ENCODE measurements at places on chromosomes 7 and 10.
A peak's percentile ranks its signal among the peaks of the same experiment; 100 is the strongest.

DNA sequence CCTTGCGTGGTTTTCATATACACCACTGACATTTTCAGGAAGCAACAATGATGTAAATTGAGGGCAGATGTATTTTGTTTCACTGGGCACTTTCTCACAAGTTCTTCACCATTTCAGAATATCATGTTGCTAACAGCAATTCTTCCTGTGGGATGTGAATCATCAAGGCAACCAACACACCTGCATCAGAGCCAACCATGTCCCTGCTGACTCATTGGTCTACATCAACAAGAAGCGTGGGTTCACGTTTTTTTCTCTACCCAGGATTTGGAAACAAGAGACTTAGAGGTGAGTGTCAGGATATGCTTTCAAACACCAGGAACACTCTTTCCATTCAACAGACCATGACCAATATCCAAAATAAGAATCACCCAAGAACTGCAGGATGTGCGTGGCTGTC lies 203.9 kb downstream of the TEX36 start:
- no peaks in the 10 kb centered on the region for H3K4me1 ChIP-seq
- no peak for DNase-seq
- peaks cover 8% of the 10 kb centered on the region for H3K27me3 ChIP-seq
- no peaks in the 10 kb centered on the region for H3K36me3 ChIP-seq
- H3K4me3 ChIP-seq: no peak overlapping the region

DNA sequence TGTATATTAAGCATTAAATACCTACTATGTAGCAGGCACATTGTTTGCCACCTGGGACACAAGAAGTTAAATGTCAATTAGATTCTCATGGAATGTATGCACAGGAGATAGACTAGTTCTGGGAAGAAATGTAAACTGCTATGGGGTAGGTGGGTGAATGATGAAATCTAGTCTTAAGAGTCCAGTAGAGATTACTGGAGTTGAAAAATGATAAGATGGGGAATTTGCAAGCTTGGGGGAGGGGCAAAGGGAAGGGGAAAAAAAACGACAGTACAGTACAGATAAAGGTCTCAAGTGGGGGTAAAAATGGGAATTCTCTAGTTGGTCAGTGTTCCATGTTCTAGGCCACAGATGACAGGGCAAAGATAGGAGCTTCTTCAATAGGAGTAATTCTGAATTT lies 94.4 kb downstream of the ATE1 start:
- H3K27me3 ChIP-seq: no peaks in the 10 kb centered on the region
- DNase-seq: no peak
- no peak overlapping the region for H3K4me3 ChIP-seq
- peaks cover 7% of the 10 kb centered on the region for H3K36me3 ChIP-seq
- H3K27ac ChIP-seq: no peak overlapping the region
- no peaks in the 10 kb centered on the region for H3K4me1 ChIP-seq

DNA sequence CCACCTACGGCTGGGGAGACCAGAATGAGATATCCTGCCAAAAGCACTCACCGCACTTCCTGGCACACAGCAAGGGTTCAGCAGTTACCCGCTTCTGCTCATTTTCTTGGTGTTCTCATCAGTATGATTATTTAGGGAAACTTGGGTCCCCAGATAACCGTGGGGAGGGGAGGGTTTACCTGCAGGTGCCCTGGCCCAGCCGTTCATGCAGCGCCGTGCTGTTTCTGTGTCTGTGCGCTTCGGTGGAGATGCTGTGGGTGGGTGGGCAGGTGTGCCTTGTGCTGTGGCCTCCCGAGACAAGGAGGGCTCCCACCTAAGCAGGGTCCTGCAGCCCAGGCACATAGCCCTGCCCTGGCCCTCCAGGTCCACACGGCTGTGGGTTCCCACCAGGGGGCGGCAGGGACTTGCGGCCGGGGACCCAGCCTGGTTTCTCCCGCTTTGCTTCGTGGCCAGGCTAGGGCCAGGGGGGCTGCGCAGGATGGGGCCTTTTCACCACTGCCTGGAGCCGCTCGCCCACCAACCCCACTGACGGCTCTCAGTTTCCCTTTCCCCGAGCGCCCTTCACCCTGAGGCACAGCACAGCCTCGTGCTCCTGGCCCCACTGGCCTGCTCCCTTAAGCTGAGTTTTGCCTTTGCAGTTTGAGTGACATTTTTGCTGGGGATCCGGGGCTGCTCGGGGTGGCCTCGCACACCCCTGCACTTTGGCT lies 78.5 kb downstream of the LHPP start:
- H3K27me3 ChIP-seq: peaks cover 10% of the 10 kb centered on the region
- H3K36me3 ChIP-seq: no peaks in the 10 kb centered on the region
- peak; percentile 43 for DNase-seq
- peaks cover 7% of the 10 kb centered on the region for H3K4me1 ChIP-seq

GRCh38 chr7:105448181-105448580 lies 59.5 kb upstream of the SRPK2 start:
- no peak overlapping the region for H3K27ac ChIP-seq
- H3K4me3 ChIP-seq: no peak overlapping the region
- no peak for DNase-seq
- no peaks in the 10 kb centered on the region for H3K36me3 ChIP-seq
- H3K27me3 ChIP-seq: no peaks in the 10 kb centered on the region

GRCh38 chr10:101768791-101769170 lies 7.1 kb downstream of the FGF8 start:
- DNase-seq: no peak
- H3K4me3 ChIP-seq: no peak overlapping the region
- H3K27ac ChIP-seq: no peak overlapping the region
- H3K36me3 ChIP-seq: peaks cover 12% of the 10 kb centered on the region
- H3K27me3 ChIP-seq: peaks cover 83% of the 10 kb centered on the region

DNA sequence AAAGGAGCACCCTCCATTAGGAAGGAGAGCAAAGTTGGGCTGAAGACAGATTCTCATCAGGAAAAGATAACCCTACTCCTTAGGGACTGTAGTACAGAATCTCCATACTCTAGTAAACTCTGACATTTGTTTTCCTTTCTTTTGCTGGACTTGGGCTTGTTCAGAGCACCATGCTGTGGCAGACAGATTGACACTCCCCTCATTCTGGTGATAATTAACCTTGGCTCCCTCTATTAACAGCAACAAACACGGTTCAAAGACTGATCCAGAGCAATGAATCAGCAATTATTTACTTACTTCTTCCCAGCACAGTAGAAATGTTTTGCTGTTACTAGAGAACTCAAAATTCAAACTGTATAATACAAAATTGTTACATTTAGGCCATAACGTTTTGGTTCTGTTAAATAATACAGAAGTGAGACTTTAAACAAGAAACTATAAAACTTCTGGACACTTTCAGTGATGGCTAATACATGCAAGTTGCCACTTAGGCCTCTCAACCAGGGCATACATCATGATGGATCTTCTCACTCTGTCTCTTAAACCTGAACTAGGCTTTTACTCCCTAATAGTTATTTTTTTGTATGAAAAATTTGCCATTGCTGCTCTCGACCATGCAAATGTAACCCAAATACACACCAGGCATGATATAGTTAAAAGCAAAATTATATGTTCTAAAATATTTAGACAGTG lies 639.0 kb downstream of the IPMK start:
- no peak for DNase-seq
- no peak overlapping the region for H3K4me3 ChIP-seq
- H3K27ac ChIP-seq: peak overlapping the region; percentile 91

GRCh38 chr7:46786995-46787394 lies 794.9 kb downstream of the TNS3 start:
- no peaks in the 10 kb centered on the region for H3K36me3 ChIP-seq
- no peaks in the 10 kb centered on the region for H3K27me3 ChIP-seq
- H3K4me3 ChIP-seq: no peak overlapping the region
- H3K27ac ChIP-seq: no peak overlapping the region
- no peak for DNase-seq

GRCh38 chr10:72802763-72803505 lies 90.6 kb upstream of the OIT3 start:
- H3K27me3 ChIP-seq: no peaks in the 10 kb centered on the region
- H3K4me1 ChIP-seq: peaks cover 1% of the 10 kb centered on the region
- H3K27ac ChIP-seq: peak overlapping the region; percentile 68
- peak overlapping the region; percentile 57 for H3K4me3 ChIP-seq
- peak; percentile 54 for DNase-seq
- no peaks in the 10 kb centered on the region for H3K36me3 ChIP-seq

- H3K36me3 ChIP-seq: no peaks in the 10 kb centered on the region
- no peak for DNase-seq
- H3K4me3 ChIP-seq: peak overlapping the region; percentile 88
- H3K4me1 ChIP-seq: no peaks in the 10 kb centered on the region
- no peaks in the 10 kb centered on the region for H3K27me3 ChIP-seq
Measured at GRCh38 chr10:22003964-22004281, 393 bp upstream of the DNAJC1 start.

All from mesenchymal stem cell (in vitro differentiated cells and primary cell).